Jurkat, Clone E6-1 (cell line): ENCODE measurements at places on chromosomes 7 and 10.

- no peak for DNase-seq
Measured at GRCh38 chr7:126501617-126502016, 751.1 kb downstream of the GRM8 start.

DNA sequence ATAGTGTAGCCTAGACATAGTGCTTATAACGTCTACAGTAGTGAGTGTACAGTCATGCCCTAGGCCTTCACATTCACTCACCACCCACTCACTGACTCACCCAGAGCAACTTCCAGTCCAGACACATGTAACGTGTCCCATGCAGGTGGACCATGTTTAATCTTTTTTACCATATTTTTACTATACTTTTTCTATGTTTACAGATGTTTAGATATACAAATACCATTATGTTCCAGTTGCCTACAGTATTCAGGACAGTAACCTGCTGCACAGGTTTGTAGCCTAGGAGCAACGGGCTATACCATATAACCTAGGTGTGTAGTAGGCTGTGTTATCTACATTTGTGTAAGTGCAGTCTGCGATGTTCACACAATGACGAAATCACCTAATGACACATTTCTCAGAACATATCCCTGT, 11.0 kb downstream of the MPP7 start:
- no peak for DNase-seq

GRCh38 chr10:43137717-43138020, 576 bp upstream of the CSGALNACT2 start:
- DNase-seq = no peak

DNA sequence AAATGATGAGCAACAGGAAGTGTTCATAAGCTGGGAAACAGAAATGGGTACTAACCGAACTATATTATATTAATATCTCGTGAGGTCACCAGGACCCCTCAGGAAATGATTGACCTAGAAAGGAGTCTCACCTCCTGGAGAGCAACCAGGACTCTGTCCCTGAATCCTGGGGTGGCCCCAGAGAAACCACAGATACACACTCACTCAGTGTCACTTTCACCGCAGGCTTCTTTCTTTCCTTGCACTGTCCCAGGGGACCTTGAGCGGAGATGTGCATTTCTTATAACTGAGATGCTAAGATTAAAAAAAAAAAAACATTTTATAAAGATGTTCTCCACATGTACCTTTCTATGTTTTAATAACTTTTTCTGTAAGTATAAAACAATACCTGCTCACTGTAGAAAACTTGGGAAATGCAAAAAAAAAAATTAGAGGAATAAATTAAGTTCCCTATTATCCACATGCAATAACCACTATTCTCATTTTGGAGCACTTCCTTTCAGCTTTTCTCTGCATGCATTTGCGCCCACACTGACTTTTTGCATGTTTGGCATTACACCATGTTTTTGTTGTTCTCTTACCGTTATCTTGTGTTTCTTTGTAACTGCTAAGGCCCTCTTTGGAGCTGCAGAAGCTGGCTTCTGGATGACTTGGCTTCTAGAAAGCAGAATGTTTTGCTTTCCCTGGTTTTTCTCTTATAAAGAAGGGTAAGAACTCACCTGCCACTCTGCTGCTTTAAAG, 15.0 kb downstream of the NOD1 start:
- DNase-seq = no peak
